ENCODE measurements at places on chromosomes 6 and 20. TPM values are rescaled to one million over a fixed set of nuclear protein-coding genes. Genes with fewer than 3 reads are reported as not detected.

- DNase-seq: no peak
Measured at GRCh38 chr6:140744659-140745320, 1370.3 kb upstream of the CITED2 start.

DNA sequence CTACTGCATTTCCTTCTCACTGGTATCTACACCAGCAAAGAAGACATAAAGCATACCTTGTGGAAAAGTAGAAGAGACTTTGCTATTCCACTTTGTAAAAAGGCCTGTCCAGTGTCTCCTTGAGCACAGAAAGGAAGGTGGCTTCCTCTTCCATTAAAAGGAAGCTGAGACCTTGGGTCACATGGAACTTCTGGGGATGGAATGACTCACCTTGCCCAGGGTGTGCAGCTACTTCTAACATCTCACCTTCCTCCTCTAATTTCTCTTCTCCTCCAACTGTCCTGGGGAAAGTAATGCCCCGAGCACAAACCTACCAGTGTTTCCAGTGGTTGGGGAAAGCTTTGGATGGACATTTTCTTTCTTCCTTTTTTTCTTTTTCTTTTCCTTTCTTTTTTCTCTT, 848.8 kb upstream of the MAP3K7 start:
- no peak for DNase-seq

GRCh38 chr6:135909737-135910387, 58.4 kb downstream of the PDE7B start:
- peak; percentile 38 for DNase-seq

- DNase-seq: no peak
Measured at GRCh38 chr6:99434702-99435530, 9.8 kb upstream of the PNISR start.

SLC17A1 gene
- total RNA-seq: not detected

WFDC10A gene
- not detected for total RNA-seq

RBM12 gene
- 59.2 TPM for total RNA-seq

KCNB1 gene
- 1.0 TPM for total RNA-seq

All from lung (tissue), 17 donors.